ENCODE measurements at places on chromosomes 13 and 19. TPM values are rescaled to one million over a fixed set of nuclear protein-coding genes. Genes with fewer than 3 reads are reported as not detected.

DNA sequence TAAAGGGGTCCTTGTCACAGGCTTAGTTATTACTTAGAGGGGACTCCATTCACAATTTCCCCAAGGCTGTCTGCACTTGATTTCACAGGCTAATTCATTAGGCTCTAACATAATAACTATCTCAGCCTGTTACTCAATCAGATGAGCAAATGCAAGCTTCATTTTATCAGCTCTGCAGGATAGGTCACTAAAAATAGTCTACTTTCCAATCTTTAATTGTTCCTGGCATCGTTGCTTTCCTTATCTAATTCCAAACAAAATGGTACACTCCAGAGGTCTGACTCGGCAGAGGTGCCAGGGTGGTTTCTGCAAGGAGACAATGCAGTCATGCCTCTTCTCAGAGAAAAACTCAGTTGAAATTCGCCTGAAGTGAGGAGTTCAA lies 69.7 kb upstream of the SLC15A1 start:
- no peak for DNase-seq

DNA sequence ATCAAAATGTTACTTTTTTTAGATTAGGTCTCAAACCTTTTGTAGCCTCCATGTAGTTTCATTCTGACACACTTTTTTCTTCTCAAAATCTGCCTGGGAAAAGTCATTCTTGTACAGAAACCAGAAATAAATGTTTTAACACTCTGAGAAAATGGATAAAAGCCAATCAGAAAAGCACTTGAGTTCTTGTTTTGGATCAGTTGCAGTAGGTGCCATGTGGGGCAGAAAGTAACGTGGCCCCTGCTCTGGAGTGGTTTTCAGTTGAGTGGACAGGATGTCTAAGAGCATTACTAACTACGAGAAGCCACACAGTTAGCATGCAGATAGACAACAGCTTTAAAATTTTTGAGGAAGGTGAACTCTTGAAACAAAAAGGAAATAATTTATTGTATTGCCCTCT lies 19.1 kb downstream of the GPR183 start:
- DNase-seq: no peak

- DNase-seq: no peak
These were observed 68.4 kb downstream of the SPATA13 start for GRCh38 chr13:24228852-24229458.

DNA sequence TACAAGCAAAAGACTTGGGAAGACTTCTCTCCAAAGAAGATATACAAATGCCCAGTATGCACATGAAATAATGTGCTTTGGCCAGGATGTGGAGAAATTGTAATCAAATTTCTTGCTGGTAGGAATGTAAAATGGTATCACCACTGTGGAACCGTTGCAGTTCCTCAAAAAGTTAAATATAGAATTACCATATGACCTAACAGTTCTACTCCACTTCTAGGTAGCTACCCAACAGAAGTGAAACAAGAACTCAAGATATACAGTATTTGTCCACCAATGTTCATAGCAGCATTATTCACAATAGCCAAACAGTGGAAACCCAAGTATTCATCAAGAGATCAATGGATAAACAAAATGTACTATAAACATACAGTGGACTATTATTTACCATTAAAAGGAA lies 95.0 kb upstream of the KLF5 start:
- no peak for DNase-seq

GRCh38 chr19:7018828-7019227 lies 2.4 kb downstream of the MBD3L2B start:
- DNase-seq: no peak

- DNase-seq: no peak
These were observed 1.7 kb upstream of the DBP start for GRCh38 chr19:48638831-48639381.

GRCh38 chr13:34044041-34044440 lies 226.1 kb downstream of the RFC3 start:
- no peak for DNase-seq

GRCh38 chr13:99993660-99994637 lies 12.4 kb downstream of the ZIC2 start:
- DNase-seq: no peak

GRCh38 chr13:23806874-23807526 lies 82.2 kb downstream of the MIPEP start:
- no peak for DNase-seq

DNA sequence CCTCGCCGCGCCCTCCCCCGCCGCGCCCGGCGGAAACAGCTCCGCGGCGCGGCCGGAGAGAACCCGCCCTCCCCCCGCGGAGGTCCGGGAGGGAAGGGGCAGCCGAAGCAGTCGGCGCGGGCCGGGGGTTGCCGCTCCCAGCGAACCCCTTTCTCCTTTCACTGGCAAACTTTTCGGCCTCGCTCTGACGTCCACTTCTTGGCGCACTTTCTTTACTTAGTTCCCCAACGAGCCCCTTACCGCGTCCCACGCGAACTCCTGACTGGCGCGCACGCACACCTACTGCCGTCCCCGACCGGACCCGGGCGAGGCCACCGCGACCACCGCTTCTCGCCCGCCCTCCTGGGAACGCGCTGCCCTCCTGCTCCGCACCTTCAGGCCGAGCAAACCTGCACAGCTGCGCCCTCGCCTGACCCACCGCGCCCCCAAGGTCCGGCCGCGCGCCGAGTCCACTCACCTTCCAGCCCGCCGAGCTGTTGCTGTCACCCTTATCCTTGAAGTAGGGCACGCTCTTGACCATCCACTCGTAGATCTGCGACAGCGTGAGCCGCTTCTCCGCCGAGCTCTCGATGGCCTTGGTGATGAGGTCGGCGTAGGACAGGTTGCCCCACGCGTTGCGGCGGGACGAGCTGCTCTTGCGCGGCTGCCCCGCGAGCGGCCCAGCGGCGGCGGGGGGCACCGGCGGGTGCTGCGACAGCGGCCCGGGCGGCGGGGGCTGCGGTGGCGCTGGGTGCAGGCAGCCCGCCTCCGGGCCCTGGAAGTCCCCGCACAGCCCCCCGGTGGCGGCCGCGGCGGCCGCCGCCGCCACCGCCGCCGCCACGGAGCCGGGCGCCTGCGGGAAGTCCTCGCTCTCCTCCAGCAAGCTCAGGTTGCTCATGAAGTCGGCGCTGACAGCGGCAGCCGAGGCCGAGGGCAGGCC lies 1.1 kb downstream of the FOXO1 start:
- DNase-seq: no peak

DNA sequence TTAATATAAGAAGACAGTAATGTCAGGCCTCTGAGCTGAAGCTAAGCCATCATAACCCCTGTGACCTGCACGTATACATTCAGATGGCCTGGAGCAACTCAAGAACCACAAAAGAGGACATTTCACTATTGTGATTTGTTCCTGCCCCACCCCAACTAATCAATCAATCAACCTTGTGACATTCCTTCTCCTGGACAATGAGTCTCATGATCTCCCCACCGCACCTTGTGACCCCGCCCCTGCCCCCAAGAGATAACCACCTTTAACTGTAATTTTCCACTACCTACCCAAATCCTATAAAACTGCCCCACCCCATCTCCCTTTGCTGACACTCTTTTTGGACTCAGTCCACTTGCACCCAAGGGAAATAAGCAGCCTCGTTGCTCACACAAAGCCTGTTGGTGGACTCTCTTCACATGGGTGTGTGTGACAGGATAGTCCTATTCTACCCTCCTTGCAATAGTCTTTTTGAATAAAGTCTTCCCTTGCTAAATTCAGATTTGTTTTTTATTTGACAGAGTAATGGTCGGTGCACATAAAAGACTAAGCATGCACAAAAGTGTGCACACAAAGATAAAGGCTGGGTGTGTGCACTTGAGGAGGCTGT lies 14.0 kb downstream of the CD70 start:
- DNase-seq: no peak

GRCh38 chr19:48239582-48240141 lies 16.1 kb downstream of the CARD8 start:
- DNase-seq: peak; percentile 45

GRCh38 chr19:14139944-14140343 lies 3.6 kb upstream of the ASF1B start:
- peak; percentile 55 for DNase-seq

DNA sequence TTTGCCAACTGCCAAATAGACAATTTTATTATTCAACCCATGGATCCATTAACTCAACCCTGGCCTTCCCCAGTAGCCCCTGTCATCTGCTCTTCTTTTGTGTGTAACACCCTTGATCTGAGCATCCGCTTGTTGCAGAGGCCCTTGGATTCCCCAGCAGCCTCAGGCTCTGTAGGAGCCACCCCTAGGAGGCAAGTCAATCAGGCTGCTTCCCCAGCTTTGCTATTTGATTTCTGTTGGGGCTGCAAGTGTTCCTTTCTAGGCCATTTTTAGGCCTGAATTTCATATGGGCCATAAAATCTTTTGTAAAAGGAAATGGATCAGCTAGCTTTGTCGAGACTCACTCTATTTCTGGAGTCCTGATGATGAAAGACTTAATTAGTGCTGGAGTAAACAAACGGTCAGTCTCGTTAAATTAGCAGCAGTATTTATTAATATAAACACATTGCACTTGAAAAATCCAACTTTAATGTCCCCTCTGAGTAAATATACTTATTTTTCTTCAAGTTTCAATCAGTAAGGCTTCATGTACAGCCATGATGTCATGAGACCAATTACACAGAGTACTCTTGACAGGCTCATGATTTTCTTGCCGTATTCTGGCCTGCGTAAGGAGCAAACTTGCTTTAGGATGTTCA lies 105.3 kb downstream of the RGCC start:
- no peak for DNase-seq

GRCh38 chr13:23323946-23324709 lies 109.4 kb downstream of the SACS start:
- no peak for DNase-seq

DNA sequence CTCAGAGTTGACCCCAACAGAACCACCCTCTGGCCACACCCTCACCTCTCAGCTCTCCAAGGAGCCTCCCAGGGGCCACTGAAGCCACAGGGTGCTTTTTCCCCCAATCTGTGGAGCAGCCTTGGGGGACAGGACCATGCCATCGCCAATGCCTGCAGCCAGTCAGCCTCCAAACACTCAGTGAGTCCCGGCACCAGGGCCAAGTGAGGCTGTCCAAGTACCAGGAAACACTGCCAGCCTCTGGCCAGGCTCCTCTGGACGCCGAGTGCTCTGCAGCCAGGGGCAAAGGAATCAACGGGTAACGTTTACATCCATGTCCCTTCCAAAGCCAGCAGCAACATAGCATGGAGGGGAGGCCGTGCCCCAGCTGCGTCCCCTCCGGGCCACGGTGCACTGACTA lies 9.5 kb upstream of the COMP start:
- DNase-seq: no peak

DNA sequence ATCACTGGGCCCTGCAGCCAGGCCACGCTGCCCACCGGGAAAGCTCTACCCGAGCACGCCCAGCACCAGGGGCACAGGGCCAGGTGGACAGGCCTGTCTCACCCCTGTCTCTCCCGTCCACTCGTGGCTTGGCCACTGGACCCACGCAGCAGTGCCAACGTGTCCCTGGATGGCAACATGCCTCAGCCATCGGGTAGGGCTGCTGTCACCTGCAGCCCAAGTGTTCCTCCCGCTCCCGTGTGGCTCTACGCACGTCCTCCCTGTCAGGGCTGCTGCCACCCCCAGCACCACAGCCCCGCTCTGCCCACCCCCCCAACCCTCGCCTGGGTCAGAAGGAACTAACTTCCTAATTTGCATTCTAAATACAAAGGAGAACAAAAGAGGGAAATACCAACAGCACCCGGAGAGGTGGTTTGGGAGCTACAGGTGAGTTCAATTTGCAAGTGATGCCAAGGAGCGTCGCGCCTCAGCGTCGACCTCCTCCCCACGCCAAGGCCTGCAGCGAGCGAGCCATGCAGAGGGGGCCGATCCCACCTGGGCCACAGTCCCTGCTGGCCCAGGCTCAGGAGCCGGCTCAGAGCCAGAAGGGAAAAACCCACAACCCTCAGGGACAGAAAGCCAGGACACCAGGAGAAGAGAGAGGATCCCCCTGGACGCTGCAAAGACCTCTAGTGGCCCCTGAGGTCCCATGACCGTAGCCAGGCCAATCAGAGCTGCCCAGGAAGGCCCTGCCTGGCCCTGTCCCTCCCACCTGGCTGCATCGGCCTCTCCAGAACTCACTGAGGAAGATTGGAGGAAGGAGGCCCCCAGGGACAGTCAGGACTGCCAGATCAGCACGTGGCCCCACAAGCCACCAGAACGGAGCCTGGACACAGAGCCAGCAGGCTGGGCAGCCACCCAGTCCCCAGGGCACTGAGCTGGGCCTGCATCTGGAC lies 128.4 kb upstream of the SPACA7 start:
- no peak for DNase-seq

GRCh38 chr13:34816245-34816884 lies 125.7 kb upstream of the NBEA start:
- no peak for DNase-seq

GRCh38 chr19:49592486-49593232 lies 1.7 kb downstream of the PRR12 start:
- no peak for DNase-seq

- no peak for DNase-seq
These were observed 444.9 kb downstream of the PCDH20 start for GRCh38 chr13:60970736-60971135.

DNA sequence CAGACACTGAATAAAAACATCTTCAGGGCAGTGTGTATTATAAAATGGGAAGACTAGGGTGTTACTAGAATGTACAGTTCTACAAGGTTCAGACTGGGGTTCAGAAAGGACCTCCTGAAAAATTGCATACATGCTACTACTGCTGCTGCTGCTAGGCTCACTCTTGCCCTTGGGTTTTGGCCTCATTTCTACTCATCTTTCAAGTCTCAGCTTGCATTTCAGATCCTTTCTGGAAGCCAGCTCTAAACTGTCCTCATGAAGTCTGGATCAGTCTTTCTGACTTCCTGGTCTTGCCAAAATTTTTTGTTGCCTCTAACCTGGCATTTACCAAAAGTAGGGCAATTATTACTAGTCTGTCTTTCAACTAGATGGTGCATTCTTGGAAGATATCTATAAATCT lies 393.3 kb downstream of the DIAPH3 start:
- DNase-seq: no peak

Gene CD209
- total RNA-seq: 1.1 TPM

Gene ZNF677
- 2.8 TPM for total RNA-seq

Gene SLC6A16
- total RNA-seq: not detected

Gene LRRC63
- not detected for total RNA-seq

Gene ATP4A
- not detected for total RNA-seq

Gene KLK14
- total RNA-seq: not detected

Gene NXNL1
- not detected for total RNA-seq

Gene NLRP13
- not detected for total RNA-seq

Gene LILRB2
- total RNA-seq: 0.61 TPM

Gene SERPINE3
- not detected for total RNA-seq

Gene PLIN4
- 110 TPM for total RNA-seq

Gene CYP4F8
- not detected for total RNA-seq

All from gastrocnemius medialis (tissue), 4 donors.